Retina (tissue), 1 donor: ENCODE measurements at places on chromosomes 4 and X.

GRCh38 chrX:136203951-136204350 lies 47.2 kb downstream of the MAP7D3 start:
- no peak for DNase-seq

DNA sequence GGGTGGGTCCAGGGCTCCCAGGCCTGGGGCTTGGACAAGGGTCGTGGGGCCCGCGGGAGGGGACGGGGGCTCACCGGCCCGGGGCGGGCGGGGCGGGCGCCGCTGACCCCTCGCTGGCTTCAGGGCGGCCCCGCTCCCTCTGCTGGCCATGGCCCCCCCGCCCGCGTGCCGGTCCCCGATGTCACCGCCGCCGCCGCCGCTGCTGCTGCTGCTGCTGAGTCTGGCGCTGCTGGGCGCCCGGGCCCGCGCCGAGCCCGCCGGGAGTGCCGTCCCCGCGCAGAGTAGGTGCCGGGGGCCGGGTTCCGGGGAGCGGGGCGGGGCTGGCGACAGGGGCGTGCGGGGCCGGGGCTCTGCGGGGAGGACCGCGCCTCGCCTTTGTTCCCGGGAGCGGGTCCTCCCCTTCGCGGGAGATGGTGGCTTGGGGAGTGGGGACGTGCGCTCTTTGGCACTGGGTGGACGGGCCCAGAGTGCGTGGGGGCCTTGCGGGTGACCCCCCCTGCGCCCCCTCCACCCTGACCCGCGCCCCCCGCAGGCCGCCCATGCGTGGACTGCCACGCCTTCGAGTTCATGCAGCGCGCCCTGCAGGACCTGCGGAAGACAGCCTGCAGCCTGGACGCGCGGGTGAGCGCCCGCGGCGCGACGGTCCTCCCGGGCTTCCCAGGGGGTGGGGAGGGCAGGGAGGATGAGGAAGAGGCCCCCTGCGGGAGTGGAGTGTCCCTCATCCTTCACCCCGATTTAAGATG lies 16.8 kb upstream of the NAT8L start:
- DNase-seq, result no peak

DNA sequence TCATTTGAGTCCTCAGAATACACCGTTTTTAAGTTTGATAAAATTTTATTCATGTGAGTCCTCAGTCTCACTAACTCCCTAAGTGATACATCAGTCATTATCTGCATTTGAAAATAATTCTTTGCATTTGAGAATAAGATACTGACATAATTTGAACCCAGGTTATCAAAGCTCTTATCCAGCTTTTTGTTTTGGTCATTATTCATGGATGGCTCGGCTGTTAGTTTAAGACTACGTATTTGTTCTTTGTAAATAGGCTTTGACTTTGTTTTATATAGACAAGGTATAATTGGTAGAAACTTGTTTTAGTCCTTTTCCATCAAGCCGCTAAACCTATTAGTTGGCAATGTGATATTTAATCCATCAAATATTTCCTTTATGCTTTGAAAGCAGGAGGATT lies 7.9 kb downstream of the SPRY1 start:
- no peak for DNase-seq

DNA sequence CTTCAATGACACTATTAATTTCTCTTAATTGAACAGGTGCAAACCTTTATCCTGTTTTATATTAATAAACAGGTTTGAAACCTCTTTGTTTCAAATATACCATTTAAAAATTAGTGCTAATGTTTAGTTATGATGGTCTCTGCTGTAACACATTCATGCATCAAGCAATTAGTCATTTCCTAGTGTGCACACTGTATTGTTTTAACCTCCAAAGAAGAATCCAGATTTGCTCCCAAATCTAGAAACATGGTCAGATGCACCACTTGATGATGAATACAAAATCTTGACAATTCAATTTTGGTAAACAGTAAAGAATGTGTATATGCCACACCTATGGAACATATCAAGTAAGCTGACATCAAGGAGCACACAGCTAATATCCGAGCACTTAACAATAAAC lies 157.1 kb downstream of the TRIML1 start:
- DNase-seq, result no peak

DNA sequence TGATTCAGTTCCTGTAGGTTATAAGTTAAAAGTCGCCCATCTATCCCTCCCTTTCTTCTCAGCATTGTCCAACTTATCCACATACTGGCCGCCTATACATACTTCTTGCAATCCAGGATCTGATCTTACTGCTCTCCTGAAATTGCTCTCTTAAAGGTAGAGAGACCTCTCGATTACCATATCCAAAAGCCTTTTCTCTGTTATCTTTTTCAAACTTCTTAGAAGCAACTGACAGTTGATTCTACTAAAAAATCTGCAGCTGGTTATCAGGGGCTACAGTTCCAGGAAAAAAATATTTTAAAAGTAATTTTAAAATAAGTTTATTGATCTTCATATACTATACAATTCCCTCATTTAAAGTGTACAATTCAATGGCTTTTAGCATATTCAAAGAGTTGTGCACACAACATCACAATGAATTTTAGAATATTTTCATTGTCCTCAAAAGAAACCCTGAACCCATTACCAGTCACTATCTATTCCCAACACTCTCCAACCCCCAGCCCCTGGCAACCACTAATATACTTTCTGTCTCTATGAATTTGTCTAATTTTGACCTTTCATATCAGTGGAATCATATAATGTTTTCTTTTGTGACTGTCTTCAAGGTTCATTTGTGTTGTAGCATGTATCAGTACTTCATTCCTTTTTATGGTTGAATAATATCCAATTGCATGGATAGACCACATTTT lies 102.0 kb downstream of the HDAC8 start:
- no peak for DNase-seq

- DNase-seq, result peak; percentile 52
Observed at GRCh38 chrX:69107231-69107739, 58.0 kb downstream of the PJA1 start.

DNA sequence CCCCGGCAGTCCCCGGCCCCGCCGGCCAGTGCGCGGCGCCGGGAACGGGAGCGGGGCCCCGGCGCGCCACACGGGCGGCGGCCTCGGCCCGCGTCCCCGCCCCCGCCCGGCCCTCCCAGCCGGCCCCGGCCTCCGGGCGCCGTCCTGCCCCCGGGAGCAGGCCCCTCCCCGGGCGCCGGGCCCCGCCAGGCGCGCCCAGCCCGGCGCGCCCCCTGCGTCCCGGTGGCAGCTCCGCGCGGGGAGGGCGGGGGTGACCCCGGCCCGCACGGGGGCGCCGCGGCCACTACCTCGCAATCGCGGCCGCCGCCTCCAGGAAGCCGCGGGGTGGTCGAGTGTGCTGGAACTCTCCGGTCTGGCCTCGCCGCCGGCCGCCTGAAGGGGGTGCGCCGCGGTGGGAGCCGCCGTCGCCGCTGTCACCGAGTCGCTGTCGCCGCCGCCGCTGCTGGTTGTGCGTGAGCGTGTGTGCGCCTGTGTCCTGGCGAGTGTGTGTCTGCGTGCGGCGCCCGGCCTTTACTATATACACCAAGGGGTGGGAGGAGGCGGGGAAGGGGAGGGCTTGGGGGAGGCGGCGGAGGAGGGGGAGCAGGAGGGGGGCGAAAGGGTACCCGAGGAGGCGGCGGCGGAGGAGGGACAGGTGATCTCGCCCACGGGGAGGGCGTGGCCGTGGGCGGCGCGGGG lies at the start of gene RAI2:
Gene RAI2, minus strand, starts transcription at position 488 of the 678 bp plus-strand sequence. CDS start 59,288 bp downstream, outside the sequence.
- peak; percentile 57 for DNase-seq

GRCh38 chr4:15547392-15547791 lies 77.7 kb downstream of the CC2D2A start:
- DNase-seq, result no peak

GRCh38 chrX:124986284-124986683 lies 333.4 kb upstream of the TEX13C start:
- DNase-seq, result no peak

DNA sequence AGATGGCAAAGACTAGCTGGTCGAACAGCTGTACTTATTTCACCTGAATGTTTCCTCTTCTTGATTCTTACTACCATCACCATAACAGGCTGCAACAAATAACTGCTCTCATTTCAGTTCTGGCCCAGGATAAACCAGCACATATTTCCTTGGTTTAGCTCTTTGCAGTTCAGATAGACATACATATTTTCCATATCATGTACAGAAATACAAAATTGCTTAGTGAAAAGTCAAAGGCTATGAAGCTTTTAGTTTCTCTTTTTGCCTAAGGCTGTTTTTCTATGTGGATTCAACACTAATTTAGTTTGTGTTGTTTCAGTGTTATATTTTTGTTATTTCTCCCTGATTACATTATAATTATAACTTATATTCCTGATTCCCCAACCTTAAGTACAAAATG lies 103.6 kb upstream of the BMP3 start:
- DNase-seq, result no peak

DNA sequence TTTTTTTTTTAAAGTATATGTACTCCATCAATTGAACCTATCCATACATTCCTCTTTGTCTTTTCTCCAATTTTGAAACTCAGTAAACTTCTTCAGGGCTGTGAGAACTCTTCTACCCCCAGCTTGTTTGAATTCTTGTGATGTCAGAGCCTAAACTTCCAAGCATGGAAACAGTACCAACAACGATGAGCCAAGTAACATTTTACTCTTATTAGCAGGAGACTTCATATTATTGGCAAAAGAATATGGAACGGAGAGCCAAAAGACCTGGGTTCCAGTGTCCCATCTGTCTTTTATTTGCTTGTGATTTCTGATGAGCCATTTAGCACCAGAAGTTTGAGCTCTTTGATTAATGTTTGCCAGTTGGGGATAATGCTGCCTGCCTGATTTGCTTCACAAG lies 5.3 kb downstream of the DIAPH2 start:
- no peak for DNase-seq

DNA sequence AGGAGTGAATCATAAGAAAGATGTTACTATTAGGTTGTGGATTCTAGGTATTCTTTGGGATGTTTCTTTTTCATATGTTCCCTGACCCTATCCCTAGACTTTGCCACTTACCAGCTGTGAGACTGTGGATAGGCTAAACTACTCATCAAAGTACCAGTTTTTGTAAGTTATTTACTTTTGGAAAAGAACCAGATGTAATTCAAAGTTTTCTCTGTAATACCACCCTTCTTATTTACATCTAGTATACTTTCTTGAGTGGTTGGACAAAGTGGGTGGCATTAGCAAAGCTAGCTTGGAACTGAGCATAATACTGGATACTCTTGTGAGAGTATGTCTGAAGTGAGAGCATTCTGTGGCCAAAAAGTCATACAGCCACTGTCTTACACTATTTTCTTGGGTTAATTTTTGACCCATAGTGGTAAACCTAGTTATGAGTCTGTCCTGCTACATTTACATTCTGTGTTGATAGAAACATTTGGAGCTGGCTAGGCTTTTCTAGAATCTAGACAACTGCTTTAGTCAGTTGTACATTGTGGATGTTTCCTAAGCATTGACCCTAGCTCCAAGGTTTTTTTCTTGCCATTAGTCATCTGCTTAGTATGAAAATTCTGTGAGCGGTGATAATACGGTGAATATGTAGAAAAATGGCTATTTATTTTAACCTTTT lies 41.7 kb downstream of the KDM6A start:
- no peak for DNase-seq

- no peak for DNase-seq
Observed at GRCh38 chrX:7444967-7445366, 297.0 kb upstream of the PUDP start.

DNA sequence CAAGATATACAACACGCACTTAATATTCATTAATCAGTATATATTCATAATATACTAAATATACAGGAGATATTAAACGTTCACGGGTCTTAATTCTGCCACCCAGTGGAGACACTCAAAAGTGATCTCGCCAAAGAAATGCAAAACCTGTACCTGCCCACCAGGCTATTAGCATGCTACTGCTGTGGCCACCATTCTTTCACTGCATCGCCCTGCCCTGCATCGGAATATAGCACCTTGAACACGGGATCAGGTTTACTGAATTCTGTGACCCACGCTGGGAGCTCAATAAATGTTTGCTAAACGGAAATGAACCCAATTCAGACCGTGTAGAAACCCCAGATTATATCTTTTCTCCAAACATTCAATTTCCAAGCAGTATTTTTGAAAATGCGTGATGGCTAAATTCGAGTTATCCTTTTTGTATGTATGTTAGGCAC lies 840 bp upstream of the CLCN3 start:
- DNase-seq, result no peak

DNA sequence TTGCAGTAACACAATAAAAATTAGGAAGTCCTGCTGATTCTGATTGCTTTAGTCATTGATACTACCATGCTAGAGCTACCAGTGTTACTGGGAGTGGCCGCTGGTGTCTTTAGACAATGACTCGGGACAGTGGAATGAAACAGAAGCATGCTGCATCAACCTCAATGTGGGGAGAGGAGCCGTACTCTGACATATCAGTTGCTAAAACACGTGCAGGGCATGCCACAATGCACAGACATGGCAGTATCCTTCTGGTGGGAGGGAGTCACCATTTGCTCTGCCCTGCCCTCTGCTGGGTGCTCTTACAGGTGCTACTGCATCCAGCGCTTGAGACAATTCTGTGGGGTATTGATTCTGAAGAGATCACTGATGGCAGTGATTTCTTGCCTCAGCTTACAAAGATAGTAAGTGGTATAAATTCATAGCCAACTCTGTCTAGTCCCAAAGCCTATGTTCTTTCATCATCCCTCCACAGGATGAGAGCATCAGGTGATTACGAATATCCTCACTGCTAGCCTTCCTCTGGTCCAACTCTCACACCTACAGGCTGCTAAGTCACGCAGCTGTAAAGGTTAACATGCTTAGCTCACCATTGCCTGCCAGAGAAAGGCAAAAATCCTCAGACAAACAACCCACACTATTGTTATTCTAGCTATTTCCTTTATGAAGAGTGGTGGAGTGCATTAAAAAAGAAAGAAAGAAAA lies 43.7 kb downstream of the NSG1 start:
- DNase-seq, result no peak

DNA sequence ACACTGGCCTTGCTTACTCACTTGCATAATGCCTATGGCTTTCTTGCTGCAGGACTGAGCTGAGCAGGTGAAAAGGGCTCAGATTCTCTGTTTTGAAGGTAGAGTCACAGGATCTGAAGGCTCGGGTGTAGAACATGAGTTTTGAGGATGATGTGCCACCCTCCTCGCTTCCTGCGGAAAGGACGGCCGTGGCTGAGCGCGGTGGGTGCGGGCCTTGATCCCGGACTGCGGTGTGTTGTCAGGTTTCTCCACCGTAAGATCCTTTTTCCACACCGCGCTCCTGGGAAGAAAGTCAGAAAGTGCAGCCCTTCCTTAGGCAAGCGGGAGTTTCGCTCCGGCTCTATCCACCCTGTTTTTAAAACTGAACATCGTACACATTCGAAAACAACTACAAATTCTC lies 36.2 kb downstream of the ZFP42 start:
- DNase-seq, result peak; percentile 13

GRCh38 chr4:5933116-5933515 lies 40.2 kb upstream of the CRMP1 start:
- no peak for DNase-seq

DNA sequence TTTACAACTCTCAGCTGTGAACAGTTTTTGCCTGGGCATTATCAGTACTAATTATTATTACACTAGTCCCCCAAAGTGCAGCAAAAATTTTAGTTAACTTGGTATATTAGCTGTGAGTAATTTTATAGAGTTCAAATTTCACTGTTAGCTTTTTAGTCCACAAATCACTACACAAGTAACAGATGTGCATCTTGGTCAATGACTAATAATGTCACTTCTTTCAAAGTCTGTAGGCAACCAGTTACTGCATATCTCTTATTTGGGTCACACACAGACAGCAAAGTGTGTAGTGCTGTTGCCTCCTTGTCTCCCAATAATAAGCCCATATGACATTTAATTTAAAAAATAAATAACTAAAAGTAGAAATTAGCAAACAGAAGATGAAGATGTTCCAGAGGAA lies 159.9 kb downstream of the SCFD2 start:
- DNase-seq, result no peak
